ENCODE measurements at places on chromosomes 7 and 10.

GRCh38 chr10:98405422-98405821 lies 9.6 kb downstream of the PYROXD2 start:
- no peak for DNase-seq

- no peak for DNase-seq
Observed at GRCh38 chr7:98079891-98080648, 26.6 kb upstream of the LMTK2 start.

DNA sequence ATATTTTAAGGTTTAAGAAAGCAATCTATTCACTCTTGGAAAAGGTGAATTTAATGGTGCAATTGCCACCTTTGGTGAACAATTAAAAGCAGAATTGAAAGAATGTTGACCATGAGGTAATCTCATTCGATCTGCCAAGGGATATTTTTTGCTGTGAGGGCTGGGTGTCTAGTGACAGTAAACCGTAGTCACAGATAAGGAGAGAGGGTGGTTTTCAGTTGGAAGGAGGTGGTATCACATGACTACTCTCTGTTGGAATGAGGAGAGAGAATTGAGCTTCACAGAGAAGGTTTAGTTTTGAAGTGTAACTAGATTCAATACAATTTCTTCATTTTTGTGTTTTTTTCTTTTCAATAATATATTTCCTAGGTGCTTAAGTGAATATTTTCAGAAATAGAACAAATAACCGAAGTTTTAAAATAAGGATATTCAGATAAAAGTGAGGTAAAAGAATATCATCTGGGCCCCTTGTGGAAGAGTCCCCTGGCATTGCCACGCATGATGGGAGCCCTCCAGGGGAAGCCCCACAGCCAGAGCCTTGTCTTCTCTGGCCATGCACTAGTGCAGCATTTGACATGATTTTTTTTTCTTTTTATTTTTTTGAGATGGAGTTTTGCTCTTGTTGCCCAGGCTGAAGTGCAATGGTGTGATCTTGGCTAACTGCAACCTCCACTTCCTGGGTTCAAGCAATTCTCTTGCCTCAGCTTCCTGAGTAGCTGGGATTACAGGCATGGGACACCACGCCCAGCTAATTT lies 73.4 kb downstream of the GPR141 start:
- no peak for DNase-seq

DNA sequence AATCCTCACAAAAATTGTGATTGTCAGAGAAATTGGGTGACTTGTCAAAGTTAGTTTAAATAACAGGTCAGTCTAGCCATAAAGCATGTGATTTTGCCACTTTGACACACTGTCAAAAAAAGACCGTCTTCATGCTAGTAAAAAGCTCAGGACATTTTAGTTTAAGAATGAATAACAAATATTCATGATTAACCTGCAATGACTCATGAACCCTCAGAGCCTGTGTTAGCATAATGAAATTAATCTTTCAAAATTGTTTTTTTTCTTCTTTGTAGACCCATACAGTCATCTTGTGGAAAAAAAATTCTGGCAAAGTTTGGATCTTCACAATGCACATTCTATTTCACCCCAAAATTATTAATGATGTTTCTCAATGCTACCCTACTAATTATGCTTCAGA lies 255.2 kb upstream of the POT1 start:
- DNase-seq: no peak

DNA sequence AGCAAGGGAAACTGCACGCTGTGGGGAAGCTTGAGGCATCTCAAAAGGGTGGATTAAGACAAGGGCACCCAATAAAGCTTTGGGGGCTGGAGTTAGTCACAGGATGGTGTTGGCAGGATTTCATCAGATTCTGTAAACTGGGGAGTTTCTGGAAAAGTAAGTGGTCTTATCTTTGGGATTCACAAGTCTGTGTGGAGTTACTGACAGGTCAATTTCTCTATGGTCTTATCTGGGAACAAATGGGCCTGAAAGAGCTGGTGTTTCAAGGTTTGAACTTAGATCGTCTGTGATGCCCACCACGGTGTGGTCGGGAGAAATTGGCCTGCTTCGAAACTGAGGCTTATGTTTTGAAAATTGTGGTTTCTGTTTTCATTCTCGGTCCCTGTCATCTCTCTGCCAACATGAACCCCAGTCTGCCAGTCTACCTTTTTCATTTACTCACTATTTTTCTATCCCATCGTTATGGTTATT lies 23.8 kb upstream of the AOAH start:
- no peak for DNase-seq

DNA sequence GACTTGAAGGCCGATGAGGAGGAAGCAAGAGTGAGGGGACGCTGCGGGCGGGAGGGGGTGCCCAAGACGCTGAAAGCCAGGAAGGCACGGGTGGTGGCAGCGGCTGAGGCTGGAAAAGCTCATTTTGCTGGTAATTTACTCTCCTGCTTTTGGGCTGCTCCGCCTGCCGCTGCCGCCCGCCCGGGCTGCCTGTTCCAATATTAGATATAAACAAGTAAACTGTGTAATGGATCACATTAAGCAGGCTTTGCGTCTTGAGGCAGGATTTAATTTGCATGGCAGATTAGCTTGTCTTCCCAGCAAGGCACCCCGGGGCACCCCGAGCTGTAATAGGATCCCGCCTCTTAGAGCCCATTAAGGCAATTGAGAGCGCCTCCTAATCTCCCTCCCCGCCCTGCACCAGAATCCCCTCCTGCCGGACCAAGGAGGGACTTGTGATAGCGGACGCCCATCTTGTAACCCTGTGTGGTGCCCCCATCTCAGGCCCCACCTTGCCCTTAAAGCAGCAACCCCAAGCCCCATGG lies 46.1 kb upstream of the SLF2 start:
- no peak for DNase-seq

DNA sequence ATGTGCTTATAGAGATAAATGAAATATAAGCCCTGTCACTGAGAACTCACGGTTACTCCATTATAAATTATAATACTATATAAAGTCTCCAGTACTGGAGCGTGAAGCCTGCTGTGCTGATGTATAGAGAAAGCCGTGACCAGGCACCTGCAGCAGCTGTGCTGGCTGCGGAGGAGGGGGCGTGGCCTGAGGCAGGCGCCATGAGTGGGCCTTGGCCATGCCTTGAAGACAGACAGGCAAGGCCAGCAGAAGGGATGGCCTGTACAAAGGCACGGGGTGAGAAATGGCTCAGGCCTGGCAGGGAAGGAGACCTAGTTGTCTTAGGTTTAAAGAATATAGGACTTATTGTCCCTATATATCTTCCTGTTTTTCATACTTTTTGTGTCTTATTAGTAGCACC lies 218.5 kb upstream of the STK17A start:
- DNase-seq: no peak

- DNase-seq: no peak
Observed at GRCh38 chr7:96188174-96188581, 133.7 kb downstream of the SLC25A13 start.

- no peak for DNase-seq
Observed at GRCh38 chr7:36301914-36302771, 87.5 kb upstream of the ANLN start.

DNA sequence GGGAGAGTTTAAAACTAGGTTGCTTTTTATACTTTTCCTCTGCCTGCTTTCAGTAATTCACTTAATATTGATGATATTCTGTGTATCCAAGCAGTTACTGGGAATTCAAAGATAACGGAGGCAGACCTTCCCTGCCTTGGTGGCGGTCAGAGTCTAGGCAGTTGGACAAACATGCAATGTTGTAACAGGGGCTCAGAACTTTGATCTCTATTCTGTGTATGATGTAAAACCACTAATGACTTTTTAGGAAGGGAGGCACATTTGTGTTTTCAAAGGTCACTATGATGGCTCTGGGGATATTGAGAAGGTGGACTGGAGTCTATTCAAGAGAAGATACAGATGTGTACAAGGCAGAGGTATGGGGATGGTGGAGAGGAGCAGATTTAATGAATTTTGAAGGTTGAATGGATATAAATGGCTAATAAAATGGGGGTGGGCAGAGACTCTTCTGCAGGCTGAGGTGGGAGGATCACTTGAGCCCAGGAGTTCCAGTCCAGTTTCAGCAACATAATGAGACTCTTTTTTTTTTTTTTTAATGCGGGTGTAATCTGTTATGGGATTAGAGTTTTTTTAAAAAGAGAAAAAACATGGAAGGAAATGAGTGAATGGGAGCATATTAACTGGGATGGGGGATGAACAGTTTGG lies 5.7 kb upstream of the PON2 start:
- no peak for DNase-seq

- DNase-seq: peak; percentile 34
Observed at GRCh38 chr10:110208614-110209453, 1.4 kb downstream of the MXI1 start.

All from DMS 273 treated with DMSO at 0.1 percent for 48 hours (cell line).